ENCODE measurements at places on chromosomes 1 and 21. TPM values are rescaled to one million over a fixed set of nuclear protein-coding genes. Genes with fewer than 3 reads are reported as not detected.
A peak's percentile ranks its signal among the peaks of the same experiment; 100 is the strongest.

- DNase-seq: no peak
Measured at GRCh38 chr1:39484564-39484963, 6.9 kb upstream of the BMP8A start.

Gene GFI1
- 0.16 TPM for total RNA-seq

GRCh38 chr1:13735168-13735930, 35.4 kb downstream of the PRDM2 start:
- DNase-seq: no peak

DNA sequence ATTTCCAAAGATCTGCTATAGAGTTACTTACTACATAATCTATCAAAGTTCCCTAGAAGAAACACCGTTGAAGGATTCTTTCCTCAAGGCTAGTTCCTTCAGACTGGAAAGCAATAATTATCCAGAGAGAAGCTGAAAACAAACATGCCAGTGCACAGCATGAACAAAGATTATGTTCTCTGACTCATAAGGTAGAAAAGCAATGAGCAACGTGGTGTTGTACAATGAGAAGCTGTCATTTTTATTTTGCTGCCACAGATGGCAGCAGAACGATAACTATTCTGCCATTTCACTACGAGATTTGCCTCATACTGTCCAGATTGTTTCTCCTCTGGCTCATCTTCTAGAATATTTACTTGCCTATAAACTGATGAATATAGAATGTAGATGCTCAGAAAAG, 10.7 kb downstream of the EXTL2 start:
- no peak for DNase-seq

- DNase-seq: peak; percentile 88
Measured at GRCh38 chr1:33367485-33368405, 46.8 kb upstream of the A3GALT2 start.

Gene OR10Z1
- total RNA-seq: not detected

GRCh38 chr1:37502104-37502503, 12.5 kb downstream of the MEAF6 start:
- no peak for DNase-seq

Gene TMEM201
- 18.5 TPM for total RNA-seq

DNA sequence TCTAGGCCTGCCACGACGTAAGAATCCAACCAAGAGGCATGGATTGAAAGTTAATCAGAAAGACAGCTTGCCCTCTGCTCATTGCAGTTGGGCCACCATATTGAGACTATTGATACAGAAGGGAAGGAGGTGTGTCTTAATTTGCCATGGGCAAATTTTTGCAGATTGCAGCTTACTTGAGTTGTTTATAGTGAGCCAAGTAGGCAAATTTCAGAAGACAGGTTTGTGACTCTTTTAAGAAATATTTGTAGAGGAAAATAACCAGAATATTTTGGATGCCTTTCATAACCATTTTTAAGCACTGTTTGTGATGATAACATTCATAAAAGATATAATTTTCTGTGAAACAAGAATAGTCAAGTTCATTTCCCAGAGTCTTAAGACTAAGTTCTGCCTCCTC, 74.1 kb downstream of the PRDM2 start:
- no peak for DNase-seq

Gene PTGS2
- total RNA-seq: 0.56 TPM

GRCh38 chr1:70084314-70084915, 121.0 kb downstream of the LRRC40 start:
- no peak for DNase-seq

DNA sequence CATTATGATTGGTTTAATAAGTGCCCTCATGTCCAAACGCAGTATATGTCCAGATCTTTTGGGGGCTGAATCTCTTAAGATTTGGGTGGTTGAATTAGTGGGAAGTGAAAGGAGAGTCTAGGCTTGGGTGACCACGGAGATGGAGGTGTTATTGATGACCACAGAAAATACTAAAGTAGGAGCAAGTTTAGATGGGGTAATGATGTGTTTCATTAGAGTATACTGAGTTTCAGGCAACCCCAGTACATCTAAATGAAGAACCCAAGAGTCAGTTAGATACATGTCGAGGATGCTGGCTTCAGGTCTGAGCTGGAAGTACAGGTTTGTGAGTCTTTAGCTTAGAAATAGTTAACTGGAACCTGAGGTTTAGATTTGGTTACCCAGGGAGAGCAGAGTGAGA, 6.5 kb upstream of the ZZZ3 start:
- no peak for DNase-seq

Gene GBP3
- 8.0 TPM for total RNA-seq

DNA sequence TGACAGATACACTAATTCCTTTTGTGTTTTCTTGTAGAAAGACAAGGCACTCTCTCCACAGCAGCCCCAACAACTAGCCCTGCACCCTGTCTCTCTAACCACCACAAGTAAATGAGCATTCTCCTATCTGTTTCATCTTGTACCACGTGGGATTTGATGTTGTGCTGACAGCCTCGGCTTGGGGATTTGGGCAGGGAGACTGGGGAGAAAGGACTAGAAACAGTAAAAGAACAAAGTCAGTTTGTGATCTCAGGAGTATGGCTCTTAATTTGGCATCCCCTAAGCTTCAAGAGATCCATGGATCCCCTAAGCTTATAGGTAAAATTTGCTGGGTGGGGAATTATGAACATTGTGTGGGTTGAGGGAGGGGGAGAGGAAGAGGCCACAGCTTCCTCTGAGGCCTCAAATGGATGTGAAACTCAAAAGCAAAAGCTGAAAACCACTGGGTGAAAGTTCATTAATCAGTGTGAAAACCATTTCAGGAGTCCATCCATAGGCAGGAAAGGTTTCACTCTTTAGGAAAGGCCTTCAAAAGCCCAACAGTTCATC, 3.1 kb downstream of the C1orf162 start:
- DNase-seq: no peak

Gene PLA2G2D
- 0.85 TPM for total RNA-seq

Gene RHD
- not detected for total RNA-seq

Gene SPATA46
- not detected for total RNA-seq

- no peak for DNase-seq
Measured at GRCh38 chr1:155833665-155834295, 23.2 kb downstream of the GON4L start.

- DNase-seq: peak; percentile 30
Measured at GRCh38 chr1:119885903-119886783, 10.2 kb downstream of the ADAM30 start.
